ENCODE measurements at places on chromosomes 4 and X.

DNA sequence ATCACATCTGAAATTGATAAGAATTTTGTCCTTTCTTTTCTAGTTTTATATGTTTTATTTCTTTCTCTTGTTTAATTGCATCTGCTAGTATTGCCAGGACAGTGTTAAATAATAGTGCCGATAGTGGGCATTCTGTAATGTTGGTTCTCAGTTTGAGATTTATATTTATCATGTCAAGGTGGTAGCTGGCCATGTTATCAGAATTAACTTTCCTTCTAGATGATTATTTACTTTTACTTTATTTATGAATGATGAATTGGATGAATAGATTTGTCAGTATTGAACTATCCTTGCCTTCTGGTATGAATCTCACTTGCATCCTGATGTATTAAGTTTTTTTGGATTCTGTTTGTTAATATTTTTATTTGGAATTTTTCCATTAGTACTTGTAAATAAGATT lies 42.7 kb downstream of the METAP1 start:
- no peak for DNase-seq

DNA sequence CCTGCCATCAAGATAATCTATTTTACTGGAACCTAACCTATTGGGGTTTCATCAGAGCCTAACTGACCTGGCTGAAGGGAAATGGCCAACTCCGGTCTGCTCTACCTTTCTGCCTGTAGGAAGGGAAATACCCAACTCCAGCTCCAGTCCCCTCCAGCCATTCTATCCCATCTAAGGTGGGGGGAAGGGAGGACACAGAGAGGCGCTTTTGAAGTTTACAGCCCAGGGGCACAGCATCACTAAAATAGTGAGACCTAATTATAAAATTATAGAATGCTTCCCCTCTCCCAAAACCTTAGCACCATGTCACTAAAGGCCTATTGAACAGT lies 27.8 kb upstream of the ACSL4 start:
- no peak for DNase-seq

DNA sequence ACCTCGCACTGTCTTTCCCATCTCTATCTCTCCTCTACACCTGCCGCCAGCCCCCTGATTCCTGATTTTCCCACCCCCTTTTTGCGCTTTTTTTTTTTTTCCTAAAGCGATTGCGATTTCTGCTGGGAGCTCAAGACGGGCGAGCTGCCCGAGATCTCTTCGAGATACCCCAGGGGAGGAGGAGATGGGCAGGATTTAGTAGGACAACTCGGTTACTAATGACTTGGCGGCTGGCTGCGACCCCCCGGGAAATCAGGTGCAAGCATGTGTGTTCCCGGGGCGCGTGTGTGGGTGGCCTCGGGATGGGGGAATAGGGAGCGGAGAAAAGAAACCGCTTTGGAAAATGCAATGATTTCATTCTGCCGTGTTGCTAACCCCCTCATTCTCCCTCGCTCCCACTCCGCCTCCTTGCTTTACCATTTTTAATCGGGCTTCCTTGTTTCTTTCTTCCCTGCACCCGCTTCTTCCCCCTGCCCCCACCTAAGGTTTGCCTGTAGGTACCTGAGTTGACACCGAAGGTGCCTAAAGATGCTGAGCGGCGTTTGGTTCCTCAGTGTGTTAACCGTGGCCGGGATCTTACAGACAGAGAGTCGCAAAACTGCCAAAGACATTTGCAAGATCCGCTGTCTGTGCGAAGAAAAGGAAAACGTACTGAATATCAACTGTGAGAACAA lies 4.4 kb downstream of the SLITRK2 start:
- no peak for DNase-seq

- DNase-seq: no peak
Observed at GRCh38 chr4:5980436-5981155, 37.6 kb downstream of the C4orf50 start.

GRCh38 chr4:36273276-36273675 lies 8.1 kb upstream of the DTHD1 start:
- DNase-seq: no peak

- no peak for DNase-seq
Observed at GRCh38 chrX:119069128-119069527, 3.7 kb upstream of the CT47C1 start.

- DNase-seq: no peak
Observed at GRCh38 chr4:152247271-152247975, 288.5 kb downstream of the FBXW7 start.

DNA sequence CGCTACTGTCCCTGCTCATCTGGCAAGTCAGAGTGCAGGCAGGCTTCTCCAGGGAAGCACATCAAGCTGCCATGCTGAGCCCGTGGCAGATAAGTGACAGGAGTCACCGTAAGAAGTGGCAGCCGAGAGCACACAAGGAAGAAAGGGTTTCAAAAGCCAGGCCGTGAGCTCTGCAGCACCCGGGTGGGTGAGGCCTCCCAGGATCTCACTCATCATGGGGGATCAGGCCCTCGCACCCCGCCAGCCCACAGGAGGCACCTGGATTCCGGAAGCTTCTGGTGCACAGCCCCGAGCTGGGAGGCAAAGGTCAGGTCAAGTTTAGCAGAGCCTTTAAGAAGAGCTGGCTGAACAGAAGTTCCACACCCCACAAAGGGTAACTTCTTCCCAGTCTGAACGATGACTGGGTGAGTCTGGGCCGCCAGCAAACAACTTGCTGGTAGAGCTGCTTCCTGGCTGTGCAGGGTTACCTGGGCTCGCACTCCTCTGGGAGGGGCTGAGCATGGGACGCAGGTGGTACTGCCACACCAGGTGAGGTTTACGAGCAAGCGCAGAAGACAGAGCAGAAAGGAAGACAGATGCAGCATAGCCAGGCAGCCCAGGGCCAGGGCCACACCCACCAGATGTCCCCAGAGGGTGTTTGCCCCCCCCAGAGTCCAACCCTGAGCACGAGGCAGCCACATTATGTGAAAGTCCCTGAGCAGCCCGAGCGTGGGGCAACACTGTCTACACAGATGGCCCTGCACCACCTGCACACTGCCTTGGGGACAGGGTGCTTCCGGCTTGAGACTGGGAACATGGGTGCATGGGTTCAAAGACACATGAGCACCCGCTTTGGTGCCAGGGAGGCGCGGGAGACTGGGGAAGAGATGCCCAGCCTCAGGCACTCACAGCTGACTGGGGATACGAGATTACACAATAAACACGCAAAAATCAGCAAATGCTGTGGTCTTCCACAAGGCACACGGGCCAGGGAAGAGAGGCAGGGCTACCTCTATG lies 7.7 kb downstream of the CCNQ start:
- DNase-seq: no peak

DNA sequence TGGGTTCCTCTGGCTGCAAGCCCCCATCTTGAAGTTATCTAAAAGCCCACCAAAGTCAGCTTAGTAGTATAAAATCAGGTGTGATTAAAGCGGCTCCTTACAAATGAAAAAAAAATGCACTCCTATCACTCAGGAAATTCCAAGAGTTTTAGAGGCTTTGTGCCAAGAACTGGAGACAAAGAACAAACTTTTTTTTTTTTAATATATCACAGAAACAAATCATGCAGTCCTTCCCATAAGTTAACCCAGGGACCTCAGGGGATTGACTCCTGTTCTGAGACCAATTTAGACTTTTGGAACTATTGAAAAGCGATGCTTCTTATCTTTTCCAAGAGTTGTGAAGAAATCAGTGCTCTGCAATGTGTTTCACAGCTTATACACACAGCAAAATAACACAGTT lies 53.6 kb downstream of the HHIP start:
- DNase-seq: no peak

GRCh38 chrX:39818750-39819149 lies 279.0 kb downstream of the BCOR start:
- no peak for DNase-seq

DNA sequence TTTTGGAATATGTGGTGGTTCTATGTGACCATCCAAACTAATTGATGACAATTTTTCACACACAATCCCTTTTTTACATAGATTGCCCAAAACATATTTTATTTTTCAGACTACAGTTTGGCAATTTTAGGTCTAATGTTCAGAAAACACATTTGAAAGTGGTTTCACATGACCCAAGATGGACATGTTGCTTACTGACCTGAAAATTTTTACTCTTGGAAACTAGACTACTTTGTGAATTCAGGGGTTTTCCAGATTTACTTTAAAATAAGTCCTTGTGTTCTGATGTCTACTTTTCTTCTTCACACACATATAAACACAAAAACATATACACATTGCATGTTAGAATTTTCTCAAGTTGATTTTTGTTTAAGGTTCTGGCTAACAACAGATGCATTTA lies 79.5 kb downstream of the HMGB2 start:
- DNase-seq: no peak

GRCh38 chrX:57103489-57103888 lies 17.9 kb downstream of the SPIN2B start:
- DNase-seq: no peak

DNA sequence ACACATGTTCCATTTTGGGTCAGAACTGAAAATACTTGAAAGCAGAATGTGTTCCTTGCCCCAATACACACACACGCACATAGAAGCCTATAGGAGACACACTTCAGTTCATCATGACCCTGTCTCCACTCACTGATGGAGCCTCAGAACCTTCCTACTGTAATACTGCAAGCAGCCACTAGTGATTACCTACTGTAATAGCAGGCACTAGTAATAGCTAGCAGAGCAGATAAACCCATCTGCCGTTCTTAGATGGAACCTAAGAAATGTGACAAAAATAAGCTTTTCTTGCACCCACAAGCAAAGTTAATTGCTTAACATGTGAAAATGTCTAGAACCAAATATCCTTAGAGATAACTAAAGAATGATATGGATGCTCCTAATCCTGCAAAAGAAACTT lies 13.6 kb downstream of the AMTN start:
- no peak for DNase-seq

DNA sequence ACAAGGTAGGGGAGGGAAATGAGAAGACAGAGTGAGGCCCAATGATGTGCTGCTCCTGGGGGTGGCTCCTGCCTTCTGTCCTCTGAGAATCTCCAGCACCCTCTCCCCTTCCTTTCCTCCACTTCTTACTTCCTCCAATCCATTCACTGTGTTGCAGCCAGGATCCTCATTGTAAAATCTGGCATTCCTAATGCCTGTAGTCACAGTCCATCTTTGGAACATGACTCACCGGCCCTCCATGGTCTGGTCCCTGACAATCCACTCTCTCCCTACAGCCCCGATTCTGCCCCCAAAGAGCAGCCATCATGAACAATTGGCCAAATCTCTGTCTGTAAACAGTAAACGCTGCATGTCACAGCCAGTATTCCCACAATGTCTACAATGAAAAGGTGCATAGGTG lies 72.9 kb downstream of the CLNK start:
- DNase-seq: no peak

GRCh38 chr4:54550395-54551171 lies 107.2 kb upstream of the KIT start:
- no peak for DNase-seq

DNA sequence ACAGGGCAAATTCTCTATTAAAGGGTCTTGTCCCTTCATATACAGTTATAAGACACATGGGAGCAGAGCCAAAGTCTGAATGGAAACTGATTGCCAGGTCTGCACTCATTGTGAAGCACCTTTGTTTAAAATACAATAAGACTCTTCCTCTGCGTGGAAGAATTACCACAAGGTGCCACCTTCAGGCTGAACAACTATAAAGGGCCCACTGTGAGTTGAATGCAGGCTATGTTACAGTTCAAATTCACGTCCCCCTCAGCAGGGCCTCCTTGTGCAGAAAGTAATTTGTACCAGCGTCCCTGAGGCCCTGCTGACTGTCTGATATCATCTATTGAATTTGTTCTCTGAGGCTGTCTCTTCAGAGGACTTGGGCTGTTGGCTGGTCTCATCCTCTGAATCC lies 225.8 kb upstream of the TEX13C start:
- DNase-seq: no peak

GRCh38 chr4:39700554-39700953 lies 2.6 kb downstream of the UBE2K start:
- DNase-seq: no peak

DNA sequence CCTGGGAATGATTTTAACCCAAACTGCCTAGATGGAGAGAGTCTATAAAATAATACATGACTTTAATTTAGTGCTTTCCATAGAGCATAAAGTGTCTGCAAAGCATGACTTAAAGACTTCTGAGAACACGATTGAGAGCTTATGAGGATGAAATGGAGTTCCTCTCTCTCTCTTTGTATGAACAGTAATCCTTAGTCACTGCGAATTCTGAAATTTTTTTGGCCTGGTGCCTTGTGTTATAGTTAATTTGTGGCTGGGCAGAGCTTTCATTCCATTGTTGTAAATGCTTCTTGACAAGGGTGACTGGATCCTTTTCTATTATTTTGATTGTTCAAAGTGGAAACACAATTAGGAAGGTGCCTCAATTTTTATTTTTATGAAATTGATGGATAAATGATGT lies 179.5 kb downstream of the CEP135 start:
- DNase-seq: no peak

GRCh38 chr4:94665500-94666404 lies 92.0 kb upstream of the BMPR1B start:
- no peak for DNase-seq

- DNase-seq: no peak
Observed at GRCh38 chrX:152632445-152633097, 5.1 kb upstream of the GABRQ start.

DNA sequence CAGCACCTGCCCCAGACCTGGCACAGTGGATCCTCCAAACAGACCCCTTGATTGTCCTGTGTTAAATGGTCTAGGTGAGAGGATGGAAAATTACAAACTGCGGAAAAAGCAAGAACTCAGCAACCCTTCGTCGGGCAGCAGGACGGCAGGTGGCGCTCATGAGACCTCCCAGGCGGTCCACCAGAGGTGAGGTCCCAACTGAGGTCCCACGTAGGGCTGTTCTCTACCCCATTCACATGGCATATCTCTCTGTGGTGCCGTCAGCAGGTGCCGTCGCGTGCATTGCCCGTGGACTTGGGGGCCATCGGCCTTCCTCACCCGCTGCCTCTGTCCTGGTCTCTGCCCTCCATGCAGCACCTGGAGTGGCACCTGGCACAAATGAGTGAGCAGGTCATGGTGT lies 88.2 kb downstream of the CRMP1 start:
- DNase-seq: no peak

- DNase-seq: no peak
Observed at GRCh38 chrX:17983389-17983788, 122.3 kb upstream of the RAI2 start.

DNA sequence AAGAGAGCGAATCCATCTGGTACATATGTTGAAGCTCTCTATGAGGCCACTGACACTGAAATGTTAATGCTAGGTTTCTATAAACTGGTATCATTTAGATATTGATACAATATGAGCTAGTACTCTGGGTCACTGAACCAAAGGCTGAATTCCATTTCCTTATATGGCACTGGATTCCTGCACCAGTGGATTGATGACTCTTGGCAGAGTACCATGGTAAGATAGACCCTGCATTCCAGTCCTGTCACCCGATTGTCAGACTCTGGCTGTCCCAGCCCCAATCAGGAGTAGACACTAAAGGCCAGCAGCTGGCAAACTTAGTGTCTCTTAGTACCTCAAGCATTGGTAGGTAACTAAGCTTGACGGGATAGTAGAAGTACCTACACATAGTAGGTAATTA lies 44.0 kb upstream of the EOLA2 start:
- DNase-seq: no peak
